ENCODE measurements at places on chromosomes 6 and 20.

DNA sequence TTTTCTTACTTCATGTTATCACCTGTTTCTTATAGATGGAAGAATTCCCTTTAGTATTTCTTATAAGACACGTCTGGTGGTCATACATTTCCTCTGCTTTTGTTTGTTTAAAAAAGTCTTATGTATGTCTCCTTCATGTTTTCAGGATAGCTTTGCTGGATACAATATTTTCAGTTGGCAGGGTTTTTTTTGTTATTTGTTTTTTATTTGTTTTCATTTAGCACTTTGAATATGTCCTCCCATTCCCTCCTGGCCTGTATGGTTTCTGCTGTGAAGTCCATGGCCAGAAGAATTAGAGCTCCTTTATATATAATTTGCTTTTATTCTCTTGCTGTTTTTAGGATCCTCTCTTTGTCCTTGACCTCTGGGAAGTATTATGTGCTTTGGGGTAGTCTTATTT lies 82.7 kb upstream of the RAB32 start:
- no peak for DNase-seq

DNA sequence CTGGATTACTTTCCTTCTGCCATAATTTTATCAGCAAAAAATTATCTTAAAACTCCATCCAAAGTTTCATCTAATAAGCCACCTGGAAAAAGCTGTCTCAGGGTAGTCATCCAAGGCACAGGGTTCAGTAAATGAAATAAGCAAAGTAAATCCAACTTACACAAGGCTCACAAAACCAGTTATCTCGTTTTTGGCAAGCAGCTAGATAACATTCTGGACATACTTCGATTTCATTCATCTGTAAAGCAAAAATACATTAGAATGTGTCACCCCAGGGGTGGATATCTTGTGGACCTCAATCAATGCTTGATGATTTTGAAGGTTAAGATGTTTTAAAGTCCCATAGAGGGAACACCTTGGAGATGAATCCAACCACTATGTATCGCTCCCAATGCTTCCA lies 73.1 kb downstream of the ZMYND8 start:
- DNase-seq, result no peak

- no peak for DNase-seq
These were observed 435 bp downstream of the KIFC1 start for GRCh38 chr6:33391922-33392594.

GRCh38 chr20:4763723-4764510 lies 42.2 kb downstream of the PRND start:
- no peak for DNase-seq

GRCh38 chr6:30572148-30572547 lies 906 bp downstream of the ABCF1 start:
- DNase-seq, result no peak

- DNase-seq, result no peak
These were observed 168.0 kb upstream of the RNF24 start for GRCh38 chr20:4183361-4183760.

- peak; percentile 51 for DNase-seq
These were observed 334.1 kb downstream of the BCKDHB start for GRCh38 chr6:80440496-80441115.

DNA sequence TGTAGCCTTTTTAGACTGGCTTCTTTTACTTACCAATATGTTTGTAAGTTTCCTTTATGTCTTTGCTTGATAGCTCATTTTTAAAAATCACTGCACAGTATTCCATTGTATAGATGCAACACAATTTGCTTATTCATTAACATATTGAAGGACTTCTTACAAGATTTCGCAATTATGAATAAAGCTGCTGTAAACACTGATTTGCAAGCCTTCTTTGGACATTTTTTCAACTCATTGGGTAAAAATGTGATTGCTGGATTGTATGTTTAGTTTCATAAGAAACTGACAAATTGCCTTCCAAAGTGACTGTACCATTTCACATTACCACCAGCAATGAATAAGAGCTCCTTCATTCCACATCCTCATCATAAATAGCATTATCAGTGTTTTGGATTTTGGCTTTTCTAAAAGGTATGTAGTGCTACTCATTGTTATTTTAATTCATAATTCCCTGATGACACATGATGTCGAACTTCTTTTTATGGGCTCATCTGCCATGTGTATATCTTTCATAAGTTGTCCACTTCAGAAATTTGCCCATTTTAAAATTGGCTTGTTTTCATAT lies 80.7 kb downstream of the TFAP2B start:
- no peak for DNase-seq

DNA sequence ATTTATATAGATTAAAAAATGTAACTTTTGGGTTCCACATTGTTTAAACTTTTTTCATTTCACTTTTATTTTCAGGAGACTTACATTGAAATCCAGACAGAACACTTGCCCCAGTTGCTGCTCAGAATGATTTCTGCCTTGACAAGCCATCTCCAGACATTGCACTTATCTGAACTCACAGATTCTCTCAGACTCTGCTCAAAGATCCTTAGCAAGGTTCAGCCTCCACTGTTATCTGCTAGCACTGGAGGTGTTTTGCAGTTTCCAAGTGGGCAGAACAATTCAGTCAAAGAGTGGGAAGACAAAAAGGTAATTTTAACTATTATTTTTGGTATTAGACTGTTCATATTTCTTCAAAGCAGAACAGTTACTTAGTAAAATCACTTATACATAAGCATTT lies 58.0 kb downstream of the DOP1A start:
- DNase-seq, result no peak

GRCh38 chr6:111604259-111605099 lies 1.2 kb downstream of the TRAF3IP2 start:
- DNase-seq, result no peak

DNA sequence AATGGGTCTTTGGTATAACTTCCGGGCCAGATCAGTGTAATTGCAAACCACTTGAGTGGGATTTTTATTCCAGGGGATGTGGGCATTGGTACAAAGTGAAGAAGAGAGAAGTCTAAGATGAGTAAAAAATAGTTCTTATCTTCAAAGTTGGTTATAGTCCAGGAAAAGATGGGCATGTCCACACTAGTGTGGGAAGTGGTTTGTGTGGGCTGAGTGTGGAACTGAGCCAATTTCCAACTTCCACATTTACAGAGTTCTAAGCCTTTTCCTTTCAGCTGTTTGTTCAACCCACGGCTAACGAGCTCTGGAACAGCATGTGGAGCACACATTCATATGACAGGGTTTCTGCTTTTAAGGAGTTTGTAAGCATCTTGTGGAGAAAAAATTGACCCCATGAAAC lies 72.3 kb upstream of the IFNGR1 start:
- DNase-seq, result no peak

DNA sequence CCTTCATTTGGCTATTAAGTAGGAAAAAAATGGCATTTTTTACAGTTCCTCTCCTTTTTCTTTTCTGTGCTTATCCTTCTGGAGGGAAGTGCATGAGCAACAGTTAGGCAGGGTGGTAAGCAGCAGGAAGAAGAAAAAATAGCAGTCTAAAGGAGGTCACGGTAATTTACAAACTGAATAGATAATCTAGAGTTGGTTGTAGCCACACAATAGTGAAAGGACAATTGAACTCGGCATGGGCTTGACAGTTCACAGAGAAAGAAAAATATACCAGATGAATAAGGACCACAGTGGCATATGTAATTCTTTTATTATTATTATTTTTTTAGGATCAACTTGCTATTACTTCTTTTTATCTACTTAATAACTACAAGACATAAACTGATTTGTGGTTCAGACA lies 358.6 kb downstream of the BTBD9 start:
- no peak for DNase-seq

GRCh38 chr6:56484669-56485068 lies 158.0 kb downstream of the DST start:
- no peak for DNase-seq

GRCh38 chr6:24933868-24934401 lies 1.8 kb downstream of the RIPOR2 start:
- no peak for DNase-seq

- no peak for DNase-seq
These were observed 29.7 kb downstream of the TAF8 start for GRCh38 chr6:42079941-42080464.

DNA sequence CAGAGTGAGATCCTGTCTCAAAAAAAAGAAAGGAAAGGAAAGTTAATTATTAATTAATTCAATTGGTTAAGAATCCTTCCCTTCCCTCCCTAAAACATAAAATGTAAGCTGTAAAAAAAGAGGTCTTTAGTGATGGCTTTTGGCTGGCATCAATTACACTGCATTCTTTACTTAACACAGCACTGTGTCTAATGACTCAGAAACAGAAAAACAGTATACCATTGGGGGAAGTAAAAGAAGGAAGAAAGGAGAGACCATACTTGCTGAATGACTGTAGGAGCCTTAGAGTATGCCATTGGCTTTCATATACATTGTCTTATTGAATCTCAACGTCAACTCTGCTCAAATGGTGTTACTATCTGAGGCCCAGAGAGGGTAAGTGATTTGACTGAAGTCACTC lies 18.3 kb upstream of the CITED2 start:
- no peak for DNase-seq

DNA sequence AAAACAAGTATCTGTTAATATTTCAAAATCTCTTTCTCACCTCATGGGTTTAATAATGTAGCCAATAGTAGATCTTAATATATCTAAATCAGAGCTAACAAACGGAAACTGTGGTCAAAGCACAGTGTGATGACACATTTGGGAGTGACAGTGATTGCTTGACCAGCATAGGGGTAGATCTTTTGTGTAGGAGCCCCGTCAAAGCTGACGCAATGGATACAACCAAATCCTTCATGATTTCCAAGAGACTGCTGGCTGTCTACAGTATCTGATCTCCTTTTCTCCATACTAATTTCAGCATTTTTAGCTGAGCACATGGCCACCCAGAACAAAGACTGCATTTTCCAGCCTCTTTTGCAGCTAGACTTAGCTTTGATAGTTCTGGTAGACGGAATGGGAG lies 299.3 kb upstream of the ECI2 start:
- no peak for DNase-seq

DNA sequence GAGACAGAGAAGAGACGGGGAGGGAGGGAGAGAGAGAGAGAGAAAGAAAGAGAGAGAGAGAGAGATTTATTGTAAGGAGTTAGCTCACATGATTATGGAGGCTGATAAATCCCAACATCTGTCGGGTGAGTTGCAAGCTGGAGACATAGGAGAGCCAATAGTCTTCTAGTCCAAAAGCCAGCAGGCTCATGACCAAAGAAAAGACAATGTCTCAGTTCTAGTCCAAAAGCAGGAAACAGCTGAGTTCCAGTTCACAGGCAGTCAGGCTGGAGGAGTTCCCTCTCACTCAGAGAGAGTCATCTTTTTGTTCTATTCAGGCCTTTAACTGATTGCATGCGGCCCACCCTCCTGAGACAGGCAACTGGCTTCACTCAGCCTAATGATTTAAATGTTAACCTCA lies 416.6 kb downstream of the PREX1 start:
- no peak for DNase-seq

DNA sequence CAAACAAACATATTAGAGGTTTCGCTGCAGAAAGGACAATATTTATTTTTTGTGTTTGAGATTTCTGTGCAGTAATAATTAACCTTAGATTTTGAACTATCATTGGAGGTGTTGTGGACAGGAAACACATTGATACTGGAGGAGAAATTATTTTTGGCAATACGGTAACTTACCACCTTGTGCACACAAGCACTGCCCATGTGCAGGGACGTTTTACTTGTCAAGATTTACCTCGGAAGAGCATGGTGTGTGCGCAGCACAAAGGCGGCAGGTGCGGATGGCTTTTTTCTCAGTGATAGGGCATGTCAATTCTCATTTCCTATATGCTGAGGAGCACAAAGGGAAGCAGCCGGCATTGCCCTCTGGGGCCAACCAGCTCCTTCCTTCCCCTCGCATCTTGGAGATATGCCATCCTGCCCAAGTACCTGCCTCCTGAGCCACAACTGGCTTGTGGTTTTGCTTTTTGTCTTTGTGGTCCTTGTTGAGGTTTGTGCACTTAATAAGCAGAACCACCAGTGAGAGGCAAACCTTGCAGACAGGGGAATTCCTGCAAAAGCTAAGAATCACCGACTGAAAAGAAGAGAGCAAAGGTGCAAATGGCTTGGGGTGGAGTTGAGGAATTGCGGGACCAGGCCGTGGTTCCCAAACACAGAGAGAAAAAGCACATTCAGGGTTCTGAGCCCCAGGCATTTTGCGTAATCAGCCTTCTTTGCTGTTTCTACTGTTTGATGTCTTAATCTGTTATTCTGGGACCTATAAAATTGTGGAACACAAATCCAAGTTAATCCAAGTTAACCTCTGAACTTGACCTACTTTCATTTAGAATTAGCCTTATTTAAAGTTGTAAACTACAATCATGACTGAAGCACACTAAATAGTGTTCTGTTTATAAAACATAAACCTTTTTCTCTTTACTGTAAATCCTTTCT lies 21.9 kb downstream of the SAMD5 start:
- no peak for DNase-seq

- no peak for DNase-seq
These were observed 2.0 kb downstream of the TRAM2 start for GRCh38 chr6:52574709-52575501.

- no peak for DNase-seq
These were observed 10.6 kb downstream of the RNF182 start for GRCh38 chr6:13935190-13935880.

DNA sequence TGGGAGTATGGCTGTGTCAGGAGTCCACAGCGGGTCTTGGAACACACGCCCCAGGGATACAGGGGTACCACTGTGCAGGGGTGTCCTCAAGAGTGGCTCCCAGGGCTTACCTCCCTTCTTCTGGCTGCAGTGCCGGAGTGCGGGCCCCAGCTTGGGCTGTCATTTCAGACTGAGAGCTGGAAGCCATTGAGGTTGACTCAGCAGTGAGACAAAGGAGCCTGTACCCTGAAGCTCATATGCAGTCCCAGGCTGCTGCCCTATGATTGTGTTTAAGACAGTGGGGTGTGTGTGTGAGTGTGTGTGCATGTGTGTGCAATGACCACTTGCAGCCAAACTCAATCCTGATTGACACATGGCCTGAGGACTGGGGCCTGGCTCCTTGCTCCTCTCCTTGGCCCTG lies 167.7 kb upstream of the AFDN start:
- DNase-seq, result no peak

GRCh38 chr6:161828355-161828754 lies 554.5 kb upstream of the AGPAT4 start:
- DNase-seq, result no peak

- no peak for DNase-seq
These were observed 482.0 kb upstream of the CHD6 start for GRCh38 chr20:42100137-42100704.

GRCh38 chr6:133106934-133107333 lies 134.2 kb upstream of the EYA4 start:
- DNase-seq, result no peak

GRCh38 chr20:58131551-58132142 lies 96.8 kb downstream of the ANKRD60 start:
- no peak for DNase-seq

- no peak for DNase-seq
These were observed 105.9 kb upstream of the ID4 start for GRCh38 chr6:19731282-19731681.

- no peak for DNase-seq
These were observed 28.2 kb downstream of the SUN5 start for GRCh38 chr20:32975698-32976674.

DNA sequence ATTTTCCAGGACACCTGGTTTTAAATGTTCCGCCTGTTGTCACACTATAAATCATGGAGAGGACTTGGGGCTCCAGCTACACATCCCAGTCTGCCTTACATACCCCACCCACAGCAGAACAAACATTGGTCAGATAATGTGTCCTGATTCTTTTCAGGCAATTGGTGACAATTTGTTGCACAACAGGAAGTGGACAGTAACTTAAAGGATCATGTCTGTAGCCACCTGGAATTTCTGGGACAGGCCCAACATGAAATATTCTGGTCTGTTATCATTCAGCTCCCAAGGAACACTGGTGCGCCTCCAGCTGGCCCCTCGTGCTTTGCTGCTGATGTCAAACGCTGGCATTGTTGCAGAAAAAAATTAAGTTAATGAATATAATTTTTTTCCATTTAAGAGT lies 117.2 kb downstream of the SOBP start:
- DNase-seq, result no peak
